ENCODE measurements at places on chromosomes 1 and 21. TPM values are rescaled to one million over a fixed set of nuclear protein-coding genes. Genes with fewer than 3 reads are reported as not detected.

DNA sequence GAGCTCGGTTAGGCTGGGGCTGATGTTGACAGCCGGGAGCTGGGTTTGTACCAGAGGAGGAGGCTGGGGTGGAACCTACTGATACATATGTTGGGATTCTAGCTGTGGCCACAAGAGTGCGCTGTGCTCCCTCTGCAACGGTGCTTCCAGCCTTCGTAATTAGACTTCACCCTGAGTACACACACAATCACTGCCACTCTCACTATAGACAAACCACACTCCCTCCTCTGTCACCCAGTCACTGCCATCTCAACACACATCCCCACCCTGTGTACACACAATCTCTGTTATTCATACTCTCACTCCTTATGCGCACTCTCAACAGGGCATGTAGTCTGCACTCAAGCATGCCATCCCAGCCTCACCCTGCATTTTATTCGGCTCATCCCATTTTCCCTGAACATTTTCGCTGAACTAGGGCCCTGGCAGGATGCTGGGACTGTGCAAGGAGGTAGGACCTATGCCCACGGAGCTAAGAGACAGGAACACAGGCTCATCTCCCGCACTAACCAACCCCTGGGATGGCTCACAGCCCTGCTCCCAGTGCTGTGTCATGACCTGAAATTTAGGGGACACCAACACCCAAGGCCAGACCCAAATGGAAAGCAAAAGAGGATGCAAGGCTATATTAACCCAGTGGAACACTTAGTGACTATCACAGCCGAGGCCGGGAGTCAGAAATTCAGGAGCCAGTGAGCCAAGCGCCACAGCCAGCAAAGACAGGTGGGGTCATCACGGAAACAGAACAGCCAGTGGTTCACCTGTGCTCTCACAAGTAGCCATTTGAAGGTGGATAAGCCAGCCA is 5.7 kb downstream of the GJB3 start:
- peak; percentile 90 for DNase-seq

- DNase-seq, result no peak
Measured at GRCh38 chr1:117534995-117535467, 70.8 kb upstream of the TENT5C start.

- DNase-seq, result no peak
Measured at GRCh38 chr1:222994511-222995235, 148.4 kb downstream of the TLR5 start.

ADGRL2 gene
- 58.9 TPM for total RNA-seq

DNA sequence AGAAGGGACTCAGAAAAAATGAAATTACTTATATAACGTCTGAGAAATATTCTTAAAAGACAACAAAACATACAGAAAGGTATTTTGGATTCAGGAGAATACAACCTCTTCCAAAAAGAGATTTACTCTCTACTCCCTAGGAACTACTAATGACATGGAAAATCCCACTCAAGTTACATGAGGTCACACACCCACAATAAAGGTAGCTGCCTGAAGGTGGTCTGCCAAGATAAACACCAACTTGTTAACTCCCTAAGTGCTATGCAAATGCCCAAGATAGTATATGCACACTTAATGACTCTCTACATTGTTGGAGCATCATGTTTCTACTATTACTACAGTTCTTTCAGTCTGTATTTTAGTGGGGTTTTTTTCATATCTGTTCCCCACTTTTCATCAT is 26.5 kb downstream of the RERE start:
- DNase-seq, result no peak

DNA sequence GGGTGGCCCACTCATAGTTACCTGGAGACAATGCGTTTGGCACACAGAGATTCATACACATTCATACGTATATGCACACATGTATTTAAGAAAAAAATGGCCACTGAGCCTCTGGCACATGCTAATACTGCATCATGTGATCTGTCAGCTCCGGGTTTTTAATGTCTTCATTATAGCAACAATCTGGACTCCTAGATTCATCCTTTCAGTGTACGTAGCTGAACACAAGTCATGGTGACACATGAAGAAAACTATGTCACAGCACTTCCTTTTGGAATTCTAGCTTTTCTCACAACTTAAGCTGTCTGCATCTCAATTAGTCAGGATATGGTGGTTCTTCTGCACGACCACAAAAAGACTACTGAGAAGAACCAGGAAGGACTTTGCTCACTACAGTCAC is 24.7 kb downstream of the HSF2BP start:
- no peak for DNase-seq

DNA sequence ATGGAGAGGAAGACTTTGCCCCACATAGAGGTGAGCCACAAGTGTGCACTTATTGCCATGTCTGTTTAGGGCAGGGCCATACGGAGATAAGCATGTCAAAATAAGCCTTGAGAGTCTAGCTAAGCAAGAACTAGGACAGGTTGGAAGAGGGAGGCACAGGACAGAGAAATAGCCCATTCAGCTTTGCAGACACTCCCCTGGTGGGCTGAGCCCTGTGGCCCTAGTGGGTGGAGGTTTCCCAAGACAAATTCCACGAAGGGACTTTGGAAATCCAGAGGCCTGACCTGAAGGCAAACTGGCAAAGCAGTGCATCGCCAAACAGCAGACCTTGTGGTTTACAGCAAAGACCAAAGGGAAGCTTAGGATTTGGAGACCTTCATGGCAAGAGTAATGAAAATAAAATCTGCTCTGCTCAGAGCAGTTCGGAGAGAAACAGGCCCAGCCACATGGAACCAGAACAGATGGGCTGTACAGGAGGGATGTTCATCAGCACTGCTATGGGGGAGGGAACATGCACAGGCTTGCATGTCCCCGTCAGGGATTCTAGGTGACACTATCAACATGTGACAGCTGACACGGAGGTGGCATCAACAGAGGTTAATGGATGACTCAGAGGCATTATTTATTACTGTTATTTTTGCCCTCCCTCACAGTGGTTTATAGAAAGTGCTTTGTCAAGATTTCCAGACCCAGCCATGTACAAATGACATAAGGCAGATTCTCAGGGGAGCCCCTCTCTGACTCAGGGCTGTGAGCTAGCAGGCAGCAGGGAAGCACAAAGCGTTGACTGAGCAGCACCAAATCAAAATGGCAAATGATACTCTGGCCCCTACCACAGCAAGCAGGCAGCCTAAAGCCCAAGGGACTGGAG is 90.1 kb upstream of the IRF2BP2 start:
- DNase-seq, result no peak

MAP10 gene
- 2.9 TPM for total RNA-seq

CR1L gene
- 0.19 TPM for total RNA-seq

GRCh38 chr1:15322648-15323350 is 75.8 kb downstream of the FHAD1 start:
- DNase-seq, result no peak

- no peak for DNase-seq
Measured at GRCh38 chr1:247646867-247647266, 32.7 kb downstream of the OR13G1 start.

- no peak for DNase-seq
Measured at GRCh38 chr1:247373721-247374141, 42.1 kb upstream of the ZNF496 start.

DNA sequence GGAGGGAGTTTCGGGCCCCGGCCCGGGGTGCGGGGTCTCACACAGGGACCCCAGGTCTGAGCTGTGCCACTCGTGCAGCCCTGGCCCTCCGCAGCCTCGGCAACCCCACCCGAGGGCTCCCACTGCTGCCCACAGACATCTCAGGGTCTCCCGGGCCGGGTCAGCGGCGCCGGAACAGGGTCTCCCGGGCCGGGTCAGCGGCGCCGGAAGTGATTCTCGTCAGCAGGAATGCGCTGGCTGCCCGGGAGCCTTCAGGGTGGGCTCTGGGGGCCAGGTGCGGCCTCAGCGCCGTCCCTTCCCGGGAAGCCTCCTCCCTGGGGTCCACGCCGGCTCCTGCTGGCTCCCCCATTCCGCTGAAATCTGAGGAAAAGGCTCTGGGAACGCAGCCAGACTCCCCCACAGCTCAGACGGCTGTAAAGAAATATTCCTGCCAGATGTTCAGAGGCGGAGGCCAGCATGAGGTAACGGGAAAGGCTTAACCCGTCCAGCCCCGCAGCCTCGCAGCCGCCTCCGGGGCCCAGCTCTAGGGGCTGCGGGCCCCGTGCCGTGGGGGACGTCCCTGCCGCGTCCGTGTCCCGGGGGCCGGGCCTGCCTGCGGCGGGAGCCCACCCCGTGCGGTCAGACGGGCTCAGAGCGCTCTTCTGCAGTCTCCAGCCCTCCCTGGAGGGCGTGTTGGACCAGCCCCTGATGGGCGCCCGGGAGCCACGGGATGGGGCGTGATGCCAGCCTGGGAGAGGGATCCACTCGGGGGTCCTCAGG is 8.7 kb upstream of the COL6A1 start:
- peak; percentile 94 for DNase-seq

TSPEAR gene
- 0.48 TPM for total RNA-seq

FCGR1A gene
- total RNA-seq, result 5.6 TPM

DNA sequence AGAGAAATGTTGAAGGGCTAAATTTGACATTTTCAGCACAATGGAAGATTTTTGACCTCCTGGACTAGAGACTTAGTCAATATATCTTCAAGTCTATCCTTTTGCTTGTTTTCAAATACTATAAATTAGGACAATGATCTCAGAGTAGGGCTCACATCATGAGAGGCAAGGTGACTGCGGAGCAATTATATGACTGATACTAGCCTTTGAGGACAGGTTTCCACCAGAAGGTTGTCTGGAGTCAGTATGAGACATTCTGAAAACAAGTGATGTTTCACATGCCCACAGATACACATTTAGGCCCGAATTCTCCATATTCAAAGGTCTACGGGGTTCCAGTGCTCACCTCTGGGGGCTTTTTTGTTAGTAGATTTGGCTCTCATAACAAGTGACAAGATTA is 142.3 kb upstream of the SAMSN1 start:
- DNase-seq, result no peak

GRCh38 chr1:119893238-119893791 is 3.0 kb downstream of the ADAM30 start:
- DNase-seq, result no peak

DNA sequence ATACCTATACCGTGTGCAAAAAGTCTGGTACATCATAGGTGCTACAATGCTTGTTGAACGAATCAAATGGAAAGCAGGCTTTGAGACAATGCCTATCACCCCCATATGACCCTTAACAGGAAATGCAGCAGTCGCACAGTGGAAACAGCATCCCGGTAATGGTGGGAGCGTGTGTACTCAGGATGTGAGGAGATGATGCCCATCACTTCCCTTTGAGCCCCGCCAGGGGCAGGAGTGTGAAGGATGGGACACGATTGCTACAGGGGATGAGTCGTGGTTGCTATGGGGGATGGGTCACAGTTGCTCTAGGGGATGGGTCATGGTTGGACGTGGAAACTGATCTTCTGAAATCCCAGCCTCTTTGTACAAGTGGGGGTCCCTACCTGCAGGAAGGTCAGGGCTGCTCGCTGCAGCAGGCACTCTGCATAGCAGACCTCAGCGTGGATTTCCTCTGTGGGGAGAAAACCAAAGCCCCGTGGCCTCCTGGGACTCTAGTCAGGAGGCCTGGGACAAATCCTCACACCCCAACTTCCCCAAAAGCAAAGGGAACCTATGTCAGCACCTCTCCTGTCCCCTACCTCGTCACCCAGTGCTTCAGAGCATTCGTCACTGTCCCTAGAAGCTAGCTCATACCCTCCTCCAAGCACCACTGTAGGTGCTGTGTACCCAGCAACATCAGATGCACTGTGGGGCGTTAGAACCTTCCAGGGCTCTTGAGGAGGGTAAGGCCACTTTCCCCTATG is 19.3 kb downstream of the TTC39A start:
- no peak for DNase-seq

GRCh38 chr1:183619781-183620180 is 15.8 kb downstream of the ARPC5 start:
- no peak for DNase-seq

KIAA1614 gene
- 10.7 TPM for total RNA-seq

- DNase-seq, result no peak
Measured at GRCh38 chr21:26443867-26444266, 129.2 kb downstream of the CYYR1 start.

- DNase-seq, result no peak
Measured at GRCh38 chr1:58573138-58573537, 3.9 kb downstream of the TACSTD2 start.

HLX gene
- total RNA-seq, result 16.2 TPM

- no peak for DNase-seq
Measured at GRCh38 chr1:155591770-155592169, 18.2 kb upstream of the MSTO1 start.

DNA sequence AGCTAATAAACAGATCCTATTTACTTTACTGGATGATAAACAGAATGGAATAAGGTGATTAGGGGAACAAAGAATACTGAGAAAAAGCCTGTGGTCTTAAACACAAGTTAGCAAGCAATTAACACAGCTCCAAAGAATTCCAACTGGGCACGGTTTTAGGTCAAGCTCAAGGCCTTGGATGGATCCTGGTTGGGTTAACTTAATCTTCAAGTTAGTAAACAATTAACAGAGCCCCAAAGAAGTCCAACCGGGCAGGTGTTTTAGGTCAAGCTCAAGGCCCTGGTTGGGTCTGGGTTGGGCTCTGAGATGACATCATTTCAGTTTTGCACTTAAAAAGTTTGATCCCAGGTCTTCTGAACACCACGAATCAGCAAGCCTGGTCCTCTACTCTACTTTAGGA is 1086.3 kb upstream of the TMPRSS15 start:
- no peak for DNase-seq

- no peak for DNase-seq
Measured at GRCh38 chr1:214525535-214526019, 25.8 kb downstream of the PTPN14 start.

CD1B gene
- total RNA-seq, result not detected

FCRL2 gene
- 0.19 TPM for total RNA-seq

DNA sequence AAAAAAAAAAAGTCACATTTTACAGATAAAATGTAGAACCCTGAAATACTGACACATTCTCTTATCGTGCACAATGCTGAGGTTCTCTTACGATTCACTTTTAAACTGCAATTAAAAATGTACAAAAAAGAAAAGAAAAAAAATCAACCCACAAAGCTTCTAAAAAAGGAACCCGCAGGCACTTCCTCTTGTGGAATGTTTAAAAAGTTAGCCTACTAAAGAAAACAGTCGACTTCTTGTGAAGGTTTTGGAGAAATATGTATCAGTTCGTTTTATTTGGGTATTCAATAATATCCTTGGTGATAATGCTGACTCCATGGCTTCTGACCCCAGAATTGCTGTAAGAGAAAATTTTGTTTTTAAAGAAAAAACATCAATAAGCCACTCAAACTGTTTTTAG is 10.2 kb downstream of the HNRNPU start:
- DNase-seq, result no peak

DNA sequence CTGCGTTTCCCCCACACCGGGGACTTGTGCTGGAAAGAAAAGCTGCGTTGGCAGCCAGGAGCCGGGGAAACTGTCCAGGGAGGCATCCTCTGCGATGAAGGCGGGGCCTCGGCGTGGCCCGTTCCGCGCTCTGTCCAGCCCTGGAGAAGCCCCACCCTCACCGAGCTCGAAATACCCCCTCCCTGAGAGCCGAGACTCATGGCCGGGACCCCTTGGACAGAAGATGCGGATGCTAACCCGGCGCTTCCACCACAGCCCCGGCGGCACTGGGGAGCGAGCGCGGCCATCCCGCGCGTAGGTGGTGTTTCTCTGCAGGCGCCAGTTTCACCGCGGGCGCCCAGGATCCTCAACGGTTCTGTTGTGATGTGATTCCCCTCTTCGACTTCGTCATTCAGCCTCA is 31.6 kb downstream of the PDE9A start:
- no peak for DNase-seq
